ENCODE measurements at places on chromosomes 2 and 18. TPM values are rescaled to one million over a fixed set of nuclear protein-coding genes. Genes with fewer than 3 reads are reported as not detected.

Gene UGT1A8
- not detected for total RNA-seq

Gene ZNF396
- total RNA-seq = 0.99 TPM

Gene CRYGC
- total RNA-seq = not detected

DNA sequence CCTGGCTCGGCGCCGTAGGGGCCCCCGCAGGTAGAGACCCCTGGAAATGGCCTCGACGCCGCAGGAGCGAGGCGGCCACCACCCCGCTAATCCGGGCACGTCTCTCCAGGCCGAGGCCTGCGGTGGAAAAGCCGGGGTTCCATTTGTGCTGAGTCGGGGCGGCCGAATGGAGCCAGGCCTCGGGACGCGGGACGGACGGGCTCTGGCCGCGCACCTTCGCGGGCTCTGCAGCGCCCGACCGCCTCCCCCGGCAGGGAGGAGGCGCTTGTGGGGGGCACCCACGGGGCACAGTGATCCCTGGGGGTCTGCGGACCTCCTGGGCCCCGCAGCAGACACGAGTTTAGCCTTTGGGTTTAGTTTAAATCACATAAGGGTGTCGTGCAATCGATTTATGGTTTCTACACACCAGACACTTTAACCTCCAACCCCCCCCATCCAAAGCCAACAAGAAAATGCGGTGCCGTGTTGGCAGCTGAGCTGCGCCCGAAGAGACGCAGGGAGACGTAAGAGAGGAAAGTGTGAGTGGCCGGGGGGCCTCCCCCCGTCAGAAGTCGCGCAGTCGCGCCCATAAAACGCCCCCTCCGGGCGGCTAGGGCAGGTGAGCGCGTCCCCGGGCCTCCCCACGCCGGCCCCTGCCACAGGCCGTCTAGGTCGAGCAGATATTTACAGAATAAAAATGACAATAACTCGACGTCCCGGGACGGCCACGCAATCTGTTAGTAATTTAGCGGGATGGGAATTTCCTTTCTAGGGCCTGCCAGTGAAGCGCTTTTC, 1.0 kb upstream of the NFATC1 start:
- H3K4me3 ChIP-seq = peak overlapping the region; percentile 78
- H3K27me3 ChIP-seq = no peaks in the 10 kb centered on the region
- H3K36me3 ChIP-seq = peaks cover 25% of the 10 kb centered on the region
- H3K4me1 ChIP-seq = peaks cover 24% of the 10 kb centered on the region
- peak overlapping the region; percentile 86 for H3K27ac ChIP-seq

GRCh38 chr2:227939271-227940027, 68.0 kb downstream of the DAW1 start:
- no peak overlapping the region for H3K4me3 ChIP-seq
- H3K4me1 ChIP-seq = no peaks in the 10 kb centered on the region
- H3K36me3 ChIP-seq = no peaks in the 10 kb centered on the region
- H3K27me3 ChIP-seq = peaks cover 4% of the 10 kb centered on the region

- DNase-seq = no peak
- H3K4me1 ChIP-seq = no peaks in the 10 kb centered on the region
- H3K36me3 ChIP-seq = no peaks in the 10 kb centered on the region
- no peak overlapping the region for H3K27ac ChIP-seq
- H3K4me3 ChIP-seq = no peak overlapping the region
- H3K27me3 ChIP-seq = peaks cover 14% of the 10 kb centered on the region
Measured at GRCh38 chr2:8424997-8425900, 256.6 kb upstream of the ID2 start.

DNA sequence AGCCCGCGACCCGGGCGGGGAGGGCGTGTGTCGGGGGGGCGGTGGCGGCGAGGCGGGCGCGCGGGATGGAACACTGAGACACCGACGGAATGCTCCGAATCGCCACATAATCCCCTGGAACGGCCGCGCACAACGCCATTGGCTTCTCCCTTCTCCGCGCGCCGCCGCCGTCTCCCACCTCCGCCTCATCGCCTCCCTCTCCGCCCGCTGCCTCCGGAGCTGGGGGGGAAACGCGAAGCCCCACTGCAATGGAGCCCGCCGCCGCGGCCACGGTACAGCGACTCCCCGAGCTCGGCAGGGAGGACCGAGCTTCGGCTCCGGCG, at the start of gene PHLPP1:
PHLPP1 (plus strand) TSS at position 106 of the 323 bp plus-strand sequence; CDS start at position 249, 143 bp downstream.
- H3K36me3 ChIP-seq = peaks cover 2% of the 10 kb centered on the region
- no peak for DNase-seq
- peaks cover 29% of the 10 kb centered on the region for H3K4me1 ChIP-seq
- H3K27ac ChIP-seq = peak within 1 kb of the TSS; percentile 70
- H3K27me3 ChIP-seq = no peaks in the 10 kb centered on the region
